ENCODE measurements at places on chromosomes 5 and 9.

DNA sequence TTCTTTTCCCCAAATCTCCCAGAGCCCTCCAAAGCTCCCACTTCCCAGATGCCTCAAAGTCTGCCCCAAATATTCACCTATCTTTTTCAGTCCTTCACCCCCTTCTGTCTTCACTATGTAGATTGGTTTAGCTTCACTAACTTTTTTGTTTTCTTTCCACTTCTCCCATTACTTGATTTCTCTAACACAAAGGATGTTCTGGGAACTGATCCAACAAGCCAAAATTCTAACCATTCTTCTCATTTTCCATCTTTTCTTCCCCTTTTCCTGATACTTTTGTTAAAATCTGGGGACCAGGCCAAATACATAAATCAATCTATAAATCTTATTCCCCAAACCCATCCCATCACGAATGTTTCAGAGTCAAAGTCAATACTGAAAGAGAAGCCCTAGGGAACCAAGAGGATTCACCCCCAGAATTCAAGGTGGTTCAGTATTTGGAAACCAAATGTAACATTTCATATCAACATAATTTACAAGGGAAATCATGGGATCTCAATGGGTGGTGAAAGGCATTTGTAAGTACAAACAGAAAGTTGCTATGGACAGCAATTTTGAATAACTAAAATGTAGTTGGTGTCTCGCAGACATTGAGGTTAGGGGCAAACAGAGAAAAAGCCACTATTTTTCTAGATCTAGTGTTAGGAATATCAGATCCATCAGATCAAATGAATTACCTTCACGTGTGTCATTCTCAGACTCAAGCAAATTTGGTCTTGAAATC lies 35.3 kb downstream of the APTX start:
- no peak for DNase-seq

DNA sequence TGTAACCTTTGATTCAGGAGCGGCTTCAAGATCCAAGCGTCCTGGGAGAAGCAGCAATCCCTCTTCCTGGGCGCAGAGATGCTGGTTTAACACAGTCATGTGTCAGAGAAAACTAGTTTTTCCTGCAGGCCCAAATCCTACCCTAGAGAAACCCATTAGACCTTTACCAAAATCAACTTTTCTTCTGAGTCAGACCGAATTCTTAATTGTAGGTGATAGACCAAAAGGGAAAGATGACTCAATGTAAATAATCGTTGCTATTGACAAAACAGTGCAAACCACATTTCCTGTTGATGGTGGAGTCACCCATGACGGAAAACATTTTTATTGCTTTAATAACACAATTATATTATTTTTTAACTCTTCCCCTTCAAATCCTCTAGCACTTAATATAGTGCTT lies 40.1 kb downstream of the SLC1A1 start:
- DNase-seq = no peak

GRCh38 chr5:53322257-53322656 lies 158.2 kb upstream of the FST start:
- DNase-seq = no peak

- no peak for DNase-seq
Measured at GRCh38 chr5:173246511-173246910, 11.5 kb upstream of the NKX2-5 start.

GRCh38 chr9:19032406-19032805 lies 603 bp downstream of the SAXO1 start:
- DNase-seq = no peak

DNA sequence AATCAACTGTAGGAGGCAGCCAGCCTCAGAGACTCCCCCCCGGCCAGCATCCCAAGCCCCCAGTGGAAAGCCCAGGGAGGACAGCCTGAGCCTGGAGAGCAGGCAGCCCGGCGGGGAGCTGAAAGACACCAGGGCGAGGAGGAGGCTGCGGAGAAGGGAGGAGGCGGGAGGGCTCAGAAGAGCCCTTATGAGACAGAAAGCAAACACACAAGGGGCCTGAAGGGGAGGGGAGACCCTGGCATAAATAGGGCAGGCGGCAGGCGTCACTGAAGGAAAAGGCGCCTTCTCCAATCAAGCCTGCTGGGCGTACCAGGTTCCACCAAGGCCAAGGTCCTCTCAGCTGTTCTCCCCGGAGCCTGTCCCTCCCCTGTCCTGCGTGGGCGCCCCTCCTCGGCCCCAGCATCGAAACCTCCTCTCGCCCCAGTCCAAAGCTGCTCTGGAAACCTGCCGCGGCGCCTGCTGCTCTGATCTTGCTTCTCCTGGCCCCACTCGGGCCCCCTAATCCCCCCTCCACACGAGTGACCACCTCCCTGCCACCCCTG lies 1.3 kb downstream of the SLC9A3 start:
- DNase-seq = no peak

DNA sequence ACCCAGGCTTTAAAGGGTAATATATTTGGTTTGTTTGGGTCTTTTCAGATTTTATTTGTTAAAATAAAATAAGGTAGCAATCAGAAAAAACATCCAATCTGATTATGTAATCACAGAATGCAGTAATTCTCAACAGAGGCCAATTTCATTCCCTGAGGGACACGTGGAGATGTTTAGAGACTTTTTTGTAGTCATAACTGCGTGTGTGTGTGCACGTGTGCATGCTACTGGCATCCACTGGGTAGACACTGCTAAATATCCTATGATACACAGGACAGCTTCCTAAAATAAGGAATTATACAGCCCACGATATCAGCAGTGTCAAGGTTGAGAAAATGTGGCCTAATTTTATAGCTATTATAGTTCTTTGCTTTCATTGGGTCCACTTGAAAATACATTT lies 180.8 kb upstream of the KLF9 start:
- no peak for DNase-seq

GRCh38 chr5:150663936-150664335 lies 2.9 kb downstream of the MYOZ3 start:
- no peak for DNase-seq

DNA sequence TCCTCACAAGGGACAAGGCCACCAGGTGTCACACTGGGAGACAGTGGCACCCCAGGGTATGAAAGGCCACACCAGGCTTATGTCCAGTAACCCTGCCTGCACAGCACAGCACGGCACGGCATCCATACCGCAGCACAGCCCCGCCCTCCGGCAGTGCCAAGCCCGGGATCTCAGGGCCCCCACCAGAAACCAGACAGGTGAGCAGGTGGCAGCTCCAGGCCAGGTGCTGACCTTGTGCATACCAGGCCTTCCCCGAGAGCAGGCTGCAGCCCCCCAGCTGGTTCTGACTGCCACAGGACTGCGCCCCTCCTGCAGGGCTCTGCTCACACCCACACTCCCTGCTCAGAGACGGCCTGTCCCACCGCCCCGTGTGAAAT lies 56.5 kb downstream of the ADAMTS2 start:
- DNase-seq = no peak

GRCh38 chr5:54205453-54205852 lies 104.9 kb downstream of the ARL15 start:
- DNase-seq = no peak

DNA sequence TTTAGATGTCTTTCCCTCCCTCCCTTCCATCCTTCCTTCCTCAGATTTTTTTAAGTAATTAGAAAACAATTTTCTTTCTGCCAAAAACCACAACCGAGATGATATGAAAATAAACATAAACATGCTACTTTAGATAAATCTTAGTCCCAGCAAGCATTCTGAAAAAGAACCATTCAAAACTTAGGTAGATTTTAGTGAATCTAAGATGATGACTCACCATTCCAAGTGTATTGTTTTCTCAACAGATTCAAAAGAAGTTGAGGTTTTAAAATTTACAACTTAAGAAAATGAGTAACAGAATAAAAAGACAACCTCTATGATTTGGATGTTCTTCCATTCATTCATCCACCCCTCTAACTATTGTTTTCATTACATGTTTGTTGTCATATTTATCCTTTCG lies 465.1 kb downstream of the PDE4D start:
- no peak for DNase-seq

- no peak for DNase-seq
Measured at GRCh38 chr5:141651728-141652105, 499 bp upstream of the FCHSD1 start.

DNA sequence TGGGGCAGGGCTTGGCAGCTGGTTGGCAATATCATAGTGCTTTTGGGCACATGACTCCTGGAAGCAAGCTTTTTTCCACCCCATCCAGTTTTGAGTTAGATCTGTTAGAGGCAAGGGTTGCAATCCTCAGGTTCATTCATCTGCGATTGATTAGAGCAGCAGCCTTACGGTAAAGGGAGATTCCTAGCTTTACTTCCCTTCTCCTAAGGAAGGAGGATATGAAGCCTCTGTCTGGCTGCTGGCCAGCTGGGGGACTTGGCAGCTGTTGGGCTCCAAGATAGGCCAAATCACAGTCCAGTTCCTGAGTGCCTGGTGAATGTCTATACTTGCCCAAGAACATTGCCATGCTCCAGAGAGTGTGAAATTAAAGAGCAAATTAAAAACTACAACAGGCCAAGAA lies 113.4 kb upstream of the CCNH start:
- DNase-seq = no peak

DNA sequence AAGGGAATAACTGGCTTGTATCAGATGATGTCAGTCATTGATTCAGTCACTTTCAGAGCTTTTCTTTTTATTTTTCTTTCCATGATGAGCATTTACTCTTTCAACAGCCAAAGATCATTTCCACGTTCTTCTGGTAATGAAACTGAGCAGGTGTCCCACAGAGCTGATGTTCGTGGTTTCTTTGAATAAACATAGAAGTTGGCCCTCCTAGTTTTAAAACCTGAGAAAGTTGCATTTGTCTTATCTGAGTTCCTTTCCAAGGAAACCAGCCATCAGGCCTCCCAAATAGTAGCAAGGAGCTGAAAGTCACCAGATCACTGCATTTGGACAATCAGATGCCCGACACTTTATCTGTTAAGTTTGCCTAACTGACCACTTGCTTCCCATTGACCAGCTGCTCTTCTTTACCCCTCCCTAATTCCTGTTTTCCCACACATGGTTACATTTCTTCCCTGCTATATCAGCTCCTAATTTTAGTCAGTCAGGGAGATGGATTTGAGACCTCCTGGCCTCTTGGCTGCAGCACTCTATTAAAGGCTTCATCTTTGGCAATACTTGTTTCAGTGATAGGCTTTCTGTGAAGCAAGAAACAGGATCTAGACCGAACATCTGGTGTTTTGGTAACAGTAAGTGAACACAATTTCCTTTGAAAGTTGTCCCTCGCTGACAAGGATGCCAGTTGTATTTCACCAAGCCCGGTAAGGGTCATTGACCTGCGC lies 420.8 kb downstream of the CHSY3 start:
- DNase-seq = no peak

DNA sequence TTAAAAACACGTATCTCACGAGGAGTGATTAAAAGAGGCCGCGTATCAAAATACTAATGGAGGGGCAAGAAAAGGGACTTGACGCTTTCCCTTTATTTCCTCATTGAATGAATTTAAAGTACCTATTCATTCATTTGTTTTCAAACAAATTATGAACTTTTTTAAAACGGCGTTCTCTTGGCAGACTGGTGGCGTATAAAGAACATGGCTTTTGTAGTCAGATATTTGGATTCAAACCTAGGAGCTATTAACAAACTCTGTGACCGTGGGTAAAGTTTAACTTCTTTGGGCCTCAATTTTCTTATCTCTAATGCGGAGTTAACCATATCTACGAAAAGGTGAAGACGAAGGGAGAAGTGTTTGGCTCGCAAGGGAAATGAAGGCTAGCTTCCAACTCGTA lies 876 bp downstream of the CAAP1 start:
- no peak for DNase-seq

- DNase-seq = no peak
Measured at GRCh38 chr9:38339087-38339486, 53.4 kb upstream of the ALDH1B1 start.

DNA sequence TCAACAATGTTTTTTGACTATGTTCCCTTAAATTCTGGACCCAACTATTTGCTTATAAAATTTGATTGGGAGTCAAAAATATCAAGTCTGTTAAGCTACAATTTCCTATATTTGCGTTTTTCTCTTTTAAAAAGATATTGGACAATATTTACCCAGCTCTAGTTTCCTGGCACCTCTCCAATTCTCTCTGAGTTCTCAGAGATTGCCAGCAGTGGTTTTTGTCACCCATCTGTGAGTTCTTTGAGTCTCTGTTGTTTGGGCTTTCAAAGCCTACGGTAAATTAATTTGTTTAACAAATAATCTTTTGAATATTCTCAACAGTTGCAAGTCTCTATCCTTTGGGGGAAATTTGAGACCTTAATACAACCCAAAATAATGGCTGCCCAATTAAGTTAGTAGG lies 174.2 kb upstream of the PUM3 start:
- no peak for DNase-seq

Data from Ammon's horn (tissue), 1 donor.